ENCODE measurements at places on chromosomes 16 and 17. TPM values are rescaled to one million over a fixed set of nuclear protein-coding genes. Genes with fewer than 3 reads are reported as not detected.

TEKT1 gene
- total RNA-seq = not detected

CCT6B gene
- total RNA-seq = 12.0 TPM

LITAFD gene
- total RNA-seq = not detected

TMIGD1 gene
- total RNA-seq = not detected

KRTAP9-2 gene
- total RNA-seq = not detected

SLC6A4 gene
- 23.8 TPM for total RNA-seq

SECTM1 gene
- 34.2 TPM for total RNA-seq

ALOX15B gene
- total RNA-seq = not detected

ATP2A3 gene
- 2.3 TPM for total RNA-seq

MAF gene
- 24.1 TPM for total RNA-seq

WNT3 gene
- total RNA-seq = 0.65 TPM

COASY gene
- 11.0 TPM for total RNA-seq

ATP5PD gene
- 513 TPM for total RNA-seq

CD300LB gene
- not detected for total RNA-seq

TADA2A gene
- total RNA-seq = 16.3 TPM

HAS3 gene
- total RNA-seq = 0.81 TPM

SMTNL2 gene
- total RNA-seq = not detected

KRT28 gene
- not detected for total RNA-seq

C16orf96 gene
- total RNA-seq = not detected

SRCIN1 gene
- total RNA-seq = not detected

KRTAP2-3 gene
- total RNA-seq = not detected

G6PC1 gene
- not detected for total RNA-seq

CCDC144A gene
- 13.7 TPM for total RNA-seq

SHISA6 gene
- not detected for total RNA-seq

RNF222 gene
- not detected for total RNA-seq

All from fibroblast of the aortic adventitia (primary cell).